Left lung (tissue), 14 donors: ENCODE measurements at places on chromosomes 1 and 21. TPM values are rescaled to one million over a fixed set of nuclear protein-coding genes. Genes with fewer than 3 reads are reported as not detected.

DNA sequence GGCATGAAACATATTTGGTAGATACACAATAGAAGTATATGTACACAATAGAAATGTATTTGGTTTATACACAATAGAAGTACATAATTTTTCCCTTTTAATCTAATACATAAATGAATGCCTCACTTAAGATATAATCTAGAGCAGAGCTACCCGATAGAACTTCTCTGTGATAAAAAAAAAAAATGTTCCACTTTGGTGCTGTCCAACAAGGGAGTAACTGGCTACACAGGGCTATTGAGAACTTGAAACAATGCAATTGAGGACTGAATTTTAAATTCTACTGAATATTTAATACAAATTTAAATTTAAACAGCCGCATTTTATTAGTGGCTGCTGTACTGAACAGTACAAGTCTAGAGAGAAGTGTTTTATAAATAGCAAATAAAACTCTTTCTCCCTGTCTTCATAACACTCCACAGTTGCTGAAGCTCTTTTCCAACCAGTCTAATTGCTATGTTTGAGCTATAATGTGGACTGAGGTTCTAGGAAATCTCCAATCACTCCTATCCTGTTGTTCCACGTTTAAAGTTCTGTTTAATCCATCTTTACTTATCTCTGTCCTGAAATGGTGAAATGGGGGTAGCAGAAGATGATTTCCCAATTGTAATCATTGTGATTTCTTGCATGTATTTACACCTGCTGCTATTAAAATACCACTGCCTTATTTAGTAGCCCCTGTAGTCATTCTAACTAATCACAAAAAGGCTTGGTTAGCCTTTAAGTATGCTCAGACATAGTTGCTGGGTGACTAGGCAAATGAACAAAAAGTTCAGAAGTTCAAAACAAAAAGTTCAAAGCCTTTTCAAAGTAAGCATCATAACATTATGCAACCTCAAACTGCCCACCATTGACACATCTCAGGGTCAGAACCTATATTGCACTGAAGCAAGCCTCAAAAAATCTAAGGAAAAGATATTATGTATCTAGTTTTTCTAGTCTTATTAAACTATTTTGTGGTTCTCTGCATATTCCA, 192.3 kb upstream of the C1orf87 start:
- DNase-seq: no peak
- H3K27me3 ChIP-seq: no peaks in the 10 kb centered on the region
- no peak overlapping the region for H3K27ac ChIP-seq
- H3K36me3 ChIP-seq: no peaks in the 10 kb centered on the region
- H3K4me1 ChIP-seq: no peaks in the 10 kb centered on the region

GRCh38 chr1:63665824-63666223, 72.6 kb downstream of the PGM1 start:
- no peak overlapping the region for H3K4me3 ChIP-seq
- no peaks in the 10 kb centered on the region for H3K27me3 ChIP-seq
- H3K27ac ChIP-seq: no peak overlapping the region
- H3K4me1 ChIP-seq: no peaks in the 10 kb centered on the region
- no peak for DNase-seq
- H3K36me3 ChIP-seq: no peaks in the 10 kb centered on the region

SAMSN1 gene
- total RNA-seq: 9.9 TPM

PLXNA2 gene
- total RNA-seq: 92.8 TPM

- no peaks in the 10 kb centered on the region for H3K36me3 ChIP-seq
- H3K27ac ChIP-seq: peak overlapping the region; percentile 9
- no peak for DNase-seq
These were observed 130.7 kb downstream of the MACF1 start for GRCh38 chr1:39335216-39335615.

GRCh38 chr1:170929835-170930554, 5.3 kb upstream of the MROH9 start:
- no peaks in the 10 kb centered on the region for H3K27me3 ChIP-seq
- H3K27ac ChIP-seq: peak overlapping the region; percentile 57
- H3K4me1 ChIP-seq: peaks cover 5% of the 10 kb centered on the region
- DNase-seq: no peak

GRCh38 chr1:231625975-231626534, 535 bp upstream of the DISC1 start:
- no peak for DNase-seq
- peaks cover 41% of the 10 kb centered on the region for H3K4me1 ChIP-seq
- H3K27me3 ChIP-seq: no peaks in the 10 kb centered on the region
- H3K27ac ChIP-seq: peak overlapping the region; percentile 95

DNA sequence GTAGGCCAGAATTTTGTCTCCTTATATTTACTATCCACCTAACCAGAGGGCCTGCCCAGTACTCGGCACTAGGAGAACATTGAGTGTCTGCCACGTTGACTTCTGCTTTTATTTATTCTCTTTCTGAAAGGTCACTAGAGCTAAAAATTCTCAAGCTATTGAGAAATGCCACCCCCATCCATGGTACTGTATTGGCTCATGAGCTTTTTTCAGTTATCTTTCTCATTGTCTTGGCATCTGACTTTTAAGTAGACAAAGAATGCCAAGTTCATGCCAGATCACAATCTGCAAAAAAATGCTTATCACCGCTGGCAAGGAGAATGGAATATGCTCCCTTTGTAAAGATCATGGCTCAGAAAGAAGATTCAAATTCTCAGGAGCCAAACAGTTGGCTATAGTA, 49.8 kb upstream of the MROH9 start:
- no peak for DNase-seq
- no peak overlapping the region for H3K27ac ChIP-seq
- H3K27me3 ChIP-seq: no peaks in the 10 kb centered on the region
- H3K4me1 ChIP-seq: no peaks in the 10 kb centered on the region
- H3K4me3 ChIP-seq: no peak overlapping the region

RAB29 gene
- 29.9 TPM for total RNA-seq

GRCh38 chr1:230558324-230558723, 84.0 kb upstream of the COG2 start:
- H3K27ac ChIP-seq: no peak overlapping the region
- peaks cover 6% of the 10 kb centered on the region for H3K27me3 ChIP-seq
- no peaks in the 10 kb centered on the region for H3K4me1 ChIP-seq
- H3K4me3 ChIP-seq: no peak overlapping the region

DNA sequence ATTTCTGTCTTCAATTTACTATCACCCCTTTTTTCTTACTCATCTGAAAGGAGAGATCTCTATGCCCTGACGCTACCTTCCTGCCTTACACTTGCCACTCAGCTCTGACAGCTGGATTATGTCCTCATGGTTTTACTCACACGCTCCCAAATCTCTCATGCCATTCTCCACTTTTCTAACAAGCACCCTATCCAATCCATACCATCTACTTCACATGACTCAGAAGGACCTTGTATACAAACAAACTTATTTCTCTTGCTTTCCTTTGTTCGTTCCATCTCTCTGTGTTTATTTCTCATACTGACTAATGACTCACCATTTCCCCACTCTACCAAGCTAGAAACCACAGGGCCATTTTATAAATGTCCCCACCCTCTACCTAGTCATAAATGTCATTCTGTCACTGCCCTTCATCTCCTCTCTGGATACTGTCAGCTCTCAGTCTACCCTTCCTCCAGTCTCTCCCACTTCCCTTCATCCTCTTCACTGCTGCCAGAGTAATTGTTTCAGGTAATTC, 87.3 kb downstream of the USP24 start:
- no peak for DNase-seq
- no peaks in the 10 kb centered on the region for H3K27me3 ChIP-seq
- no peaks in the 10 kb centered on the region for H3K4me1 ChIP-seq
- no peak overlapping the region for H3K4me3 ChIP-seq
- H3K36me3 ChIP-seq: no peaks in the 10 kb centered on the region

- no peaks in the 10 kb centered on the region for H3K27me3 ChIP-seq
- no peak within 1 kb of the TSS for H3K27ac ChIP-seq
- peak; percentile 42 for DNase-seq
- H3K36me3 ChIP-seq: no peaks in the 10 kb centered on the region
These were observed at the start of gene SLAMF7 for GRCh38 chr1:160739098-160739511. Gene SLAMF7 (plus strand): TSS chr1:160739247. CDS start chr1:160739302, 55 bp downstream.

GRCh38 chr1:85339089-85339488, 62.7 kb upstream of the BCL10 start:
- H3K4me3 ChIP-seq: no peak overlapping the region
- no peak for DNase-seq
- H3K4me1 ChIP-seq: no peaks in the 10 kb centered on the region
- no peaks in the 10 kb centered on the region for H3K27me3 ChIP-seq
- H3K36me3 ChIP-seq: no peaks in the 10 kb centered on the region
- H3K27ac ChIP-seq: no peak overlapping the region

BEST4 gene
- total RNA-seq: 0.23 TPM

EXO1 gene
- 5.6 TPM for total RNA-seq
